ENCODE measurements at places on chromosomes 4 and X.

DNA sequence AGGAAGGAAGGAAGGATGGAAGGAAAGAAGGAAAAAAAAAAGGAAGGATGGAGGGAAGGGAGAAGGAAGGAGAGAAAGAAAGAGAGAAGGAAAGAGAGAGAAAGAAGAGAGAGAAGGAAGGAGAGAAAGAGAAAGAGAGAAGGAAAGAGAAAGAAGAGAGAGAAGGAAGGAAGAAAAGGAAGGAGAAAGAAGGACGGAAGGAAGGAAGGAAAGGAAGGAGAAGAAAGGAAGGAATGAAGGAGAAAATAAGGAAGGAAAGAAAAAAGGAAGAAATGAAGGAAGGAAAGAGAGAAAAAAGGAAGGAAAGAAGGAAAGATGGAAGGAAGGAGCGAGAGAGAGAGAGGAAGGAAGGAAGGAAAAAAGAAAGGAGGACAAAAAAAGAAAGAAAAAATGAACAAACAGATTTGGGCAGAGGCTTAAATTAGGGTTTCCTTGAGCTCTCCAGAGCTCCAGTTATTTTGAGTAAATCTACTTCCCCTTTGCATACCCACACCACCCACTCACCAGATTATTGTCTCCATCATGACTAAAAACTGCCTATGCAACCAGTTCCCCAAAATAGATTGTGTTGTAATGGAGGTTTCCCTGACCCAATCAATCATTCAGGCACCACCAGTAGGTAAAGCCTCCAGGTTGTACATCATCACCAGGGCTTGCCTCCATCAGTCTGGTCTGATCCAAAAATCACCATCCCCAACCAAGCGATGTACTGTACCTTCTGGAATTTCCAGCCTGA is 1722.9 kb upstream of the PCDH10 start:
- DNase-seq: peak; percentile 2

GRCh38 chrX:32524385-32524784 is 687.0 kb downstream of the DMD start:
- no peak for DNase-seq

GRCh38 chr4:185099024-185099682 is 43.9 kb upstream of the SLC25A4 start:
- no peak for DNase-seq

DNA sequence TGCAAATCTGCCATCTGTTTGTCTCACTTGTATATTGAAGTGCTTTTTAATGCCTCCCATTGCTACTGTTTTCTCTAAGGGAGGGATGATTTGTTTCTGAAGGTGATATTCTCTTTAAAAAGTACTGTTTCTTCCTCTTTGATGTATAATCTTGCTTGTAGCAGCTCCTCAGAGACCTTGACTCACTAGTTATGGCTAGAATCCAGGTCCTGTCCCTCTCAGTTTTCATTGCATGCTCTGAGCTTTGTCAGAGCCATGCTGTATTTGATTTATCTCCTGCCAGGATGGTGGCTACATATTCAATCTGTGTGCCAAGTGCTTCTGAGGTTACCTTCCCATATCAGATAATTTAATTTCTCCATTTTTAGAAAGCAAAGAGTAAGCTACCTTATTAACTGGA is 56.0 kb downstream of the GLUD2 start:
- no peak for DNase-seq

DNA sequence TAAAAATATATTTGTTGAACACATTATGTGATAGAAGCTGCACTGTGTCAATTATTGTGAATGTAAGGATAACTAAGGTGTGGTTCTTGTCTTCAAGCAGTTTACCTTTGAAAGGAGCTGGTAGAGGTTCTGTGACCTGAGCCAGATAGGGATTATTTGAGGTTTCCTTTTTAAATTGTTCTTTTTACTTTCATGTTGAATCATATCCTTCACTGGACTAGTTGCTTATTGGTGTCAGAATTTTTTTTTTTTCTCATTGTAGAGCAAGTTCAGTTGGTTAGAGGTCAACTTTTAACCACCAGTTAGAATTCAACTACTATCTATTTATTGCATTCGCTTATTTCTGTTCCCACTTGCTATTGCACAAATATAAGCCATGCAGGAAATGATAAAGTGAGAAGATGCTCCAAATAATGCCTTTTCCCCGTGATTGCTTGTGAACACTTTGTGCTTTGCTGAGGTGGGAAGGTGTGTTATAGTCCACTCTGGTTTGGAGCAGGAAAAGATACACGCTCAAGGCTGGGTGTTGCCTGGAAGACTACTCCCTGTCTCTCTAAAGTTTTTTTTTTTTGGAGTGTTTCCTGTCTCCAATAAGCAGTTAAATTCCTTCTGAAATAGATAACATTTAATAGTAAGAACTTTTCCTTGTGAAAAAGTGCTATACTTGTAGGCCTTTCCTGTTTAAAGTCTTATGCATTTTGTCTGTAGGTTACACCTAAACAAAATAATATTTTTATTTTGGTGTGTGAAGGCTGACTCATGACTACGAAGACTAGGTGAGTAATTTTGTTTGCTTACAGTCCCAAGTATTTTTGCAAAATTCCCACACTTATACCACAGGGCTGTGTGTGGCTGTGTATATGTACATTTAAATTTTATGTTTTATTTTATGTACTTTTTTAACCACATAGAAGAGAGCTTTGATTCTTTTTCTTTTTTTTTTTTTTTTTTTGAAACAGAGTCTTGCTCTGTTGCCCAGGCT is 83.8 kb upstream of the LCORL start:
- DNase-seq: peak; percentile 60

DNA sequence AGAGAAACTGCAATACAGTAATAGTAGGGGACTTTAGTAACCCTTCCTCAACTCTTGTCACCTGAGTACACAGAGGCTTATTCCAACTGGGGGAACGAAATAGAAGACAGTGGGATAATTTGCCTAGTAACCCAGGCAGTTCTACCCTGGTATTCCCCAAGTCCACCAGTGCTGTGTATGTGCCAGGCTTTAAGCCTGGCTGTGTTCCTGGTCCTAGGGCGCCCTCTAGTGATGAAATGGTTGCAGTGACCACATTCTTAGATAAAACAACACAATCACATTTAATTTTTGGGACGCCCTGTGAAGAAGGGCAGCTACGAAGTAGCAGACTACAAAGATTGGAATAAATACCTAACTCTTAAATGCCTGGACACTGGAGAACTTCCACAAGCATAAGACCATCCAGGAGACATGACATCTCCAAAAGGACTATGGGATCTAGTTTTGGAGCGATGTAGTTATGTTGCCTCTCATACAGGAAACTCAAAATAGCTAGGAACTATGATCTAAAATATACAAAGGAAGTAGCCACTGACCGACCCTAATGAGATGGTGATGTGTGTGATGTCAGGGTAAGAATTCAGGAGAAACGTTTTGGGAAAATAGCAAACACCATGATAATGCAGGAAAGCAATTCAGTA is 288.5 kb upstream of the ZCCHC13 start:
- peak; percentile 65 for DNase-seq

DNA sequence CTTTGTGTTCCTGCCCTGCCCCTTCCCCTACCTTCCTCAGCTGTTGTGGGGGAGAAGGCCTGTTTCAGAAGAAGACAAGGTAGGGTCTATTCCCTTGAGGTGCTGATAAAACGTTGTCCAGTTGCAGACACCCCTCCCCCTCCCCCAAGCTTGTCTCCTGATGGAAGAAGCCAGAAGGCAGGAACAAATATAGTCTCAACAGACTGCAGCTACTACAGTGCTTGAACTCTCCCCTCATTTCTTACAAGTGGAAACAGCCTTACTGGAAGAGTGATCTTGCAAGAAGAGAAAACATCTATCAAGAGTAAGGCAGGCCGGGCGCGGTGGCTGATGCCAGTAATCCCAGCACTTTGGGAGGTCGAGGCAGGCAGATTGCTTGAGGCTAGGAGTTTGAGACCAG is 11.0 kb upstream of the MAP7D3 start:
- DNase-seq: no peak

- DNase-seq: no peak
Measured at GRCh38 chr4:2487632-2488031, 18.7 kb downstream of the RNF4 start.

- no peak for DNase-seq
Measured at GRCh38 chr4:79170077-79170476, 155.8 kb downstream of the NAA11 start.

DNA sequence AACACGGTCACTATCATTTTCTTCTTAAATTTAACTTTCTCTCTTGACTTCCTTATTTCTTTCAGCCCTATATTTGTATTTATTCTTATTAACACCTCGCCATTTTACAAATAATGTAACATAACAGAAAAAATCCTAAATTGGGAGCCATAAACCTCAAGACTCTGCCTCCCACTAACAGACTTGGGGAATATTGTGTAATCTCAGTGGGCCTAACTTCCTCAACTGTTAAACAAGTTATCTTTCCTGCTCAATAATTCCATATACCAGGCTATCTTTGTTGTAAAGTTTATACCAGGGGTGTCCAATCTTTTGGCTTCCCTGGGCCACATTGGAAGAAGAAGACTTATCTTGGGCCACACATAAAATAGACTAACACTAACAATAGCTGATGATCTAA is 26.2 kb downstream of the PRSS12 start:
- no peak for DNase-seq

GRCh38 chr4:126697748-126698147 is 935.0 kb upstream of the INTU start:
- DNase-seq: peak; percentile 44

DNA sequence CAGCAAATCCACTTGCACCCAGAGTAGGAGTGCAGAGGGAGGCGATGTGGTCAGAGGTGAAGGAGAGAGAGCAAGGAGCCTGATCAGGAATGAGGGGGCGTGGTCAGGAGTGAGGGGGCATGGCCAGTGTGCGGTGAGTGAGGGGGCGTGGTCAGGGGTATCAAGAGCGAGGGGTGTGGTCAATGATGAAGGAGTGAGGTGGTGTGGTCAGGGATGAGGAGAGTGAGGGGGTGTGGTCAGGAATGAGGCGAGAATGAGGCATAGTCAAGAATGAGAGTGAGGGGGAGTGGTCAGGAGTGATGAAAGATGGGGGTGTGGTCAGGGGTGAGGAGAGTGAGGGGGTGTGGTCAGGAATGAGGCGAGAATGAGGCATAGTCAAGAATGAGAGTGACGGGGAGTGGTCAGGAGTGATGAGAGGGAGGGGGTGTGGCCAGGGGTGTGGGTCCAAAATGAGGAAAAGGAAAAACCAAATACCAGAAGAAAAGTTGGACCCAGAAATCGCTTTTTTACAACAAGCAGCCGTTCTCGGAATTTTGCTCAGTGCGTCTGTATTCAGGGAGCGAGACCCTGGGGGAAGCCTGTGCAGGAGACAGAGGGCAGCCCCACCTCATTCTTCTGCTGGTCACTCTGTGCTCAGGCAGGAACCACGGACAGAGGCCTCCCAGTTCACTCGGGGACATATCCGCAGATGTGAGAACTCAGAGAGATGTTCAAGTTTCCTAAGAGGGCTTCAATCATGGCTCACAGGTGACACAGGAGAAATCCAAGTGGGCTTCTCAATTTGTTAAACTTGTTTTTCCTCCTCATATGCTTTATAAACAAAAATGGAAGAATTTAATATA is 47.5 kb downstream of the MAGEA1 start:
- peak; percentile 94 for DNase-seq

DNA sequence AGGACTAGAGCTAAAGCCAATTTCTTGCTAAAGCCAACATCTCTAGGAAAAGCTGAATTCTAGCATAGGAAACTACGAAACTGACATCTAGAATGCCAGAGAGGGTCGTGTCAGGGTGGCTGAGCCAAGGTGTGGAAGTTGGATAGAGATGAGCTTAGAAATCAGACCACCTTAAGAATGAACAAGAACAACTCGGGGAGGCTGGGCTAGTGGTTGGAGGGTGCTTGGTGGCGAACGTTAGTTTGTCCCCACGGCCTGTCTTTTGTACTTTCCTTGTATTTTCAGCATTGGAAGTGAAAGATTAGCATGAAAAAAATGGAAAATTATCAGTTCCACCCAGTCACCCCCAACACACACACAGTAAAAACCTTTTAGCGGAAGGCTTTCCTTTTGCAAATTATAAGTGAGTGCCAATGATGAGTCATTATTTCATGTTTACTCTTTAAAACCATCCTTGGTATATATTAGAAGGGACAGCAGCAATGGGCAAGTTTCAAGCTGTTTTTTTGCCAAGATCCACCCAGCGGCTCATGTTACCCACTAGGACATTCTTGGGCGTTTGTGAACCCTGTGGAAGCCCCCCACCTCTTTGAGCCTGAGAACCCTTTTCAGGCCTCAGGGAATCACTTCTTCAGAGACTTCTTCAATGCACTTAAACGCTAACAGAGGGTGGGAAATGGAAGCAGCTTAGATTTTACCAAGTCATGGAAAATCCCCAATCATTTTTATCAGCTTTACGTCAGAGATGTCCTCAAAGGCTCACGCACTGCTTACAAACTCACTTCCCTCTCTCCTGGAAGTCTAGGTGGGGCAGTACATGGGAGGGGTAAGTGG is 4.9 kb upstream of the PPEF1 start:
- peak; percentile 41 for DNase-seq

DNA sequence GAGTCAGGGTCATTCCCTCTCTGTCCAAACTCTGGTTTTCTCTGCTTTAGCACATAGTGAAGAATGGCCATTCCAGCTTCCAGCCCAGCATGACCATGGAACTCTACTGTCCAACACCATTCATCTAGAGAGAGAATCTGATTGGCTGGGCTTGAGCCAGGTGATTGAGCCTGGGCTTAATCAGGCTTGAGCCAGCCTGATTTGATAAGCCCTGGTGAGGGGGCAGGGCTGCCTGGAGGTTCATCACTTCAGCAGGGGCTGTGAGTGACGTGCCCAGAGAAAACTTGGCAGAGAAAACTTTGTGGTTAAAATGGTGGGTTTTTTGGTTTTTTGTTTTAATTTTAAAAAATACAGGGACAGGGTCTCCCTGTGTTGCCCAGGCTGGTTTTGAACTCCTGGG is 62.5 kb downstream of the KIAA0232 start:
- DNase-seq: no peak

GRCh38 chrX:25733148-25733547 is 405.0 kb upstream of the MAGEB18 start:
- DNase-seq: peak; percentile 23

- DNase-seq: peak; percentile 48
Measured at GRCh38 chr4:123096038-123096437, 173.6 kb upstream of the NUDT6 start.

DNA sequence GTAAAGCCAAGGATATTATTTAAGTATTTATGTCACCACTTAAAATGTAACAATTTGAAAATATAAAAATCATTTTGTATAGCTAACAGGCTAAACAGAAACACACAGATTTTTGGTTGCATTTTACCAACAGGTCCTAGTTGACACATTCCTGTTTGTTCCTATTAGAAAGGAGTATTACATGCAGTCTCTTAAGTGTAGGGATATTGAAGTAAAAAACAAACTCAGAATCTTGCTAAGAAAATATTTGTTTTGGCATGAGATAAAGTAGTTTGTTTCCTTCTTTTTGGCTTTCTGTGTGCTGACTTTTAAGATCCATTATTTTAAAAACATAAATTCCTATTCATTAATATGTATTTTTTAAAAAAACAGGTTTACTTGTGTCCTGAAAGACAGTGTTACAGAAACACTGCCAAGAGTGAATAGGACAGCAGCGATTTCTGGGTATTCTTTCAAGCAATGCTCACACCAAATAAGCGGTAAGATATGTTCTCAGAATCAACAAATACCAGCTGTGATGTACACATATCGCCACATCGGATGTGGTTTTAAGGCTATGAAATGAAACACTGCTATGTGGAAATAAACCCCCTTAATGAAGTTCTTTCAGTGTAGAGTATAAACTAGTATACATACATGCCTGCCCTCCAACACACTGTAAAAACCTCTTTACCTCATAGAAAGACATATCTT is 6.9 kb downstream of the F11 start:
- no peak for DNase-seq

Measured in epithelial cell of esophagus (primary cell).